A549 treated with CORT108297 at 1 μM for 4 hours (cell line): ENCODE measurements at places on chromosomes 1 and 21. TPM values are rescaled to one million over a fixed set of nuclear protein-coding genes. Genes with fewer than 3 reads are reported as not detected.

Gene PFDN2
- 112 to 136 TPM (median 117 TPM) in 5 replicates for total RNA-seq

Gene TSEN15
- total RNA-seq, result 29.8 to 33.2 TPM (median 30.6 TPM) in 5 replicates

Gene KCNJ9
- total RNA-seq, result 0.02 TPM in 1 of 5 replicates, not detected in the others

Gene MAN1C1
- total RNA-seq, result 0.18 to 0.40 TPM (median 0.22 TPM) in 5 replicates
